Pulmonary artery endothelial cell (primary cell): ENCODE measurements at places on chromosomes 7 and 10. TPM values are rescaled to one million over a fixed set of nuclear protein-coding genes. Genes with fewer than 3 reads are reported as not detected.

ENTPD1 gene
- total RNA-seq = 5.7 and 6.4 TPM in 2 replicates

SOSTDC1 gene
- not detected in 2 replicates for total RNA-seq

AKR1C3 gene
- total RNA-seq = 91.7 and 145 TPM in 2 replicates

FAM237B gene
- not detected in 2 replicates for total RNA-seq

MYOF gene
- total RNA-seq = 243 and 321 TPM in 2 replicates

SFTPA1 gene
- not detected in 2 replicates for total RNA-seq

LRIT1 gene
- total RNA-seq = not detected in 2 replicates

CD36 gene
- total RNA-seq = 0.26 and 4.6 TPM in 2 replicates

GATA3 gene
- total RNA-seq = 0.25 and 0.53 TPM in 2 replicates

EPHA1 gene
- total RNA-seq = under 0.01 and 0.07 TPM in 2 replicates

LLCFC1 gene
- not detected in 2 replicates for total RNA-seq

PDE1C gene
- total RNA-seq = 0.11 and 0.13 TPM in 2 replicates

ZNF12 gene
- 12.4 and 15.9 TPM in 2 replicates for total RNA-seq

WNT16 gene
- total RNA-seq = not detected in 2 replicates

SEMA4G gene
- total RNA-seq = 0.60 and 0.79 TPM in 2 replicates

CALHM3 gene
- total RNA-seq = not detected in 2 replicates

IL6 gene
- 8.2 and 16.3 TPM in 2 replicates for total RNA-seq

CCNY gene
- total RNA-seq = 93.8 and 115 TPM in 2 replicates

DBF4 gene
- 23.7 and 40.1 TPM in 2 replicates for total RNA-seq

KLF14 gene
- total RNA-seq = not detected in 2 replicates

RHOBTB1 gene
- total RNA-seq = 29.1 and 38.6 TPM in 2 replicates

CPA1 gene
- total RNA-seq = not detected in 2 replicates

CARD11 gene
- total RNA-seq = 18.4 and 18.5 TPM in 2 replicates

UNCX gene
- not detected in 2 replicates for total RNA-seq

CDC14C gene
- not detected in 2 replicates for total RNA-seq

SH2B2 gene
- 0.86 and 0.88 TPM in 2 replicates for total RNA-seq

SLC18A3 gene
- not detected in 2 replicates for total RNA-seq

ARF5 gene
- total RNA-seq = 122 and 215 TPM in 2 replicates

AGMO gene
- total RNA-seq = not detected in 2 replicates

ZNF438 gene
- total RNA-seq = 4.8 and 6.5 TPM in 2 replicates

CNNM1 gene
- under 0.01 and 0.04 TPM in 2 replicates for total RNA-seq

NACAD gene
- 0.59 and 0.85 TPM in 2 replicates for total RNA-seq

UCMA gene
- not detected in 2 replicates for total RNA-seq

DLD gene
- 61.3 and 83.9 TPM in 2 replicates for total RNA-seq

EXOC4 gene
- total RNA-seq = 103 and 119 TPM in 2 replicates

AOC1 gene
- not detected in 2 replicates for total RNA-seq

APBB1IP gene
- not detected in 2 replicates for total RNA-seq

CUZD1 gene
- 0.99 and 1.1 TPM in 2 replicates for total RNA-seq

NRCAM gene
- total RNA-seq = 59.2 and 87.2 TPM in 2 replicates

CYP3A4 gene
- total RNA-seq = not detected in 2 replicates

TEX47 gene
- total RNA-seq = not detected in 2 replicates

TAS2R41 gene
- not detected in 2 replicates for total RNA-seq

ZNF485 gene
- total RNA-seq = 2.0 and 2.5 TPM in 2 replicates

SPDYE2 gene
- not detected in 2 replicates for total RNA-seq

THSD7A gene
- total RNA-seq = 18.8 and 30.5 TPM in 2 replicates

NPTX2 gene
- total RNA-seq = 0.26 and 0.74 TPM in 2 replicates

PTPRN2 gene
- 0.53 and 0.88 TPM in 2 replicates for total RNA-seq

CFAP70 gene
- total RNA-seq = 0.13 and 0.28 TPM in 2 replicates

GRID1 gene
- not detected in 2 replicates for total RNA-seq

ATOH7 gene
- total RNA-seq = not detected in 2 replicates

ITGB1 gene
- total RNA-seq = 1,760 and 1,777 TPM in 2 replicates

ORAI2 gene
- total RNA-seq = 84.0 and 102 TPM in 2 replicates

NPY4R gene
- total RNA-seq = not detected in 2 replicates

TMEM229A gene
- not detected in 2 replicates for total RNA-seq

PTF1A gene
- total RNA-seq = not detected in 2 replicates

C7orf57 gene
- total RNA-seq = under 0.01 and 0.11 TPM in 2 replicates

CUBN gene
- total RNA-seq = 1.4 and 2.0 TPM in 2 replicates

ZNF248 gene
- 3.9 and 5.9 TPM in 2 replicates for total RNA-seq
